ENCODE measurements at places on chromosomes 12 and 14.

- no peak for DNase-seq
Measured at GRCh38 chr14:32709027-32709426, 229.7 kb upstream of the NPAS3 start.

GRCh38 chr14:102487204-102487577 lies 22.4 kb downstream of the ANKRD9 start:
- DNase-seq, result no peak

DNA sequence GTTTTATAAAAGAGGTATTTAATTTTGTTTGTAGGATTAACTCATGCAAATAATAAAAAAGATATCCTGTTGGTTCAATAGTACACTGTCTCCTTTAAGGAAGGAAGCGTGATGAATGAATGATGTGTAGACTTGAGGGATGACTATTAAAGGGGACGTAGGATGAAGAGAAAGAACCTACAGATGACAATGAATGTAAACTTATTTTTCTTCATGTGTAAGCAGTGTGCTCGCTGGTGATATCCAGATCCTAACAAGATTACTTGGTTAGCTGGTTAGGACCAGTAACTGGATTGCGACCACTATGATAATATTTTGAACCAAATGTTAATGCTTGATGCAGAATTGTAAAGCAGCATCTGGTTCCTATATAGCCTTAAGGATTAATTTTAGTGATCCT lies 2.6 kb downstream of the ARF6 start:
- DNase-seq, result no peak

DNA sequence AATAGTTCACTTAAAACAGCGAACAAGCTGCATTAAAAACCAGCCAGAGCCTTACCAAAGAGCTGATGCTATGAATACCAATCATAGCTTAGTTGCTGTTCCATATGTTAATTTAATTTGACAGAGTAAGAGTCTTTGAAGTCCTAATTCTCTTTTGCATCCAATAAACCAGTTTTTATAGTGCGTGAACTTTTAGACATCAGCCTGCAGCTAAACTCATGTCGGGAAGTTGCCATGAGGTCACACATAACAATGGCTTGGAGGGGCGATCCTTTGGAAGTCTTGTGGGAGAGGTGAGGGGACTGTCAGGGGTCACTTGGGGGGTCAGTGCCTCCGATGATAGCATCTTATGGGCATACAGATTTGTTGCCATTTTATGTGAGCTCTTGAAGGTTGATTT lies 81.7 kb downstream of the HMGA2 start:
- DNase-seq, result no peak

DNA sequence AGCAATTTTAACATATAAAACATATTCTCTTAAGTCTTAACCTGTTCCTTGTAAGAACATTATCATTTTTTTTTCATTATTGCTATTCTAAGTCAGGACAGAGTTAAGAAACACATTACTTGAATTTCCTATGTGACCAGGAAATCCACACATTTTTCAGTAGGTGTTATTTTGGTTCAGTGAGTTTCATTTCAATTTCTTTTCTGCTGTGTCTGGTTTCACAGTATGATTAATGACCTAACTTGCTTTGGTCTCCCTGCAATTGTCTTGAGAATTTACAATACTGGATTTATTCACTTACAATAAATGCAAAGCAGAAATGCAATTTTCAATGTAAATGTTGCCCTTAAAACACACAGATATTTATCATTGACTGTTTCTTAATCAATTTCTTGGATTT lies 396.9 kb upstream of the TMTC1 start:
- no peak for DNase-seq

GRCh38 chr12:117900561-117900960 lies 68.2 kb downstream of the KSR2 start:
- DNase-seq, result no peak

DNA sequence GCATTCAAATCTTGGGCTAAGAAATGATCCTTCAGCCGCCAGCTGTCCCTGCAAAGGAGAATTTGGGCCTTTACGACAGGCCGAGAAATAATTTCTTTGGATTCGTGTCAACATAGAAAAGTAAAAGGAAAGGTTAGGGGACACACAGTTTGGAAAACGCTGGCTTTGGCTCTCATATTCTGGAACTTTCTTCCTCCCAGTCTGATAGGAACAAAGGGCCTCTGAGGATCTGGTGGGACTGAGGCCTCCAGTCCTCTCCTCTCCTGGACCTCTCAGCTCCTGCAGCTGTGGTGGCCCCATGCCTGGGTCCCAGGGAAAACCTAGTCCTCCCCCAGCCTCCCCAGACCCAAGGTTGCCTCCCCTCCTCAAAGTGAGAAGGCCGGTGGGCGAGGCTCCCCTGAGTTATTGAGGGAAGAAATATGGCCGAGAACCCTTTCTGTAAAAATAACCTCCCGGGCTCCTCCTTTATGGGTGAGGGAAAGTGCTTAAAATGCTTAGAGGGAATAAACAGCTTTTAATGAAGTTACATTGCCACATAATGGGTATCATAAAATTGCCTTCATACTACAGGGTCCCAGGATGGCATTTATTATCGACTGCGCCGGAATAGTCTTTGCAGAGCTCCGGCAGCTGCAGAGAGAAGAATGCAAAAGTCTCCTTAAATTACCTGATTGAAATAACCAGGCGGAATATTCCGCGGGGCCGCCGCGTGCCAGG lies 188.3 kb downstream of the PHETA1 start:
- no peak for DNase-seq

DNA sequence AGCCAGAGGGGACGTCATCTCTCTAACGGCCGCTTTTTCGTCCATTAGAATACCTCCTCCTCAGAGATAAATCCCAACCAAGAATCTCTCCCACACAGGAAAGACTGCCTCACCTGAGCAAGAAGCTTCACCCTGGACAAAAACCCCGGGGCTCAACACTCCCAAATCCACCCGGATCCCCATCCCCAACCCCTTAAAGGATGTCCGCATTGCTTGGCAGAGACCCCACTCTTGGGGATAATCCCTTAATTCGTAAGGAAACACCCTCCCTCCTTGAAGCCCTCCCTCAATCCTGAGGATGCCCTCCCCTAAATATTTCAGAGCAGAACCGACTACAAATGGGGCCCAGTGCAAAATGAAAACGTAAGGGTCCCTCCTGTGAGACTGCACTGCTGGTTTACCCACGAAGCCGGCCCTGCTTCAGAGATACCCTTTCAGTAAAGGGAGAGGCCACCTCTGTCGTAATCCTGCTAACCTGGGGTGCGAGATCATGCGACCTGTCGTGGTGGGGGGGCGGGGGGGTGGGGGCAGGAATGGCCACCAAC lies 655 bp upstream of the DYNLL1 start:
- no peak for DNase-seq

GRCh38 chr12:2311020-2311778 lies 258.4 kb downstream of the CACNA1C start:
- no peak for DNase-seq

- DNase-seq, result peak; percentile 58
Measured at GRCh38 chr14:65229748-65230728, 127.7 kb upstream of the MAX start.

DNA sequence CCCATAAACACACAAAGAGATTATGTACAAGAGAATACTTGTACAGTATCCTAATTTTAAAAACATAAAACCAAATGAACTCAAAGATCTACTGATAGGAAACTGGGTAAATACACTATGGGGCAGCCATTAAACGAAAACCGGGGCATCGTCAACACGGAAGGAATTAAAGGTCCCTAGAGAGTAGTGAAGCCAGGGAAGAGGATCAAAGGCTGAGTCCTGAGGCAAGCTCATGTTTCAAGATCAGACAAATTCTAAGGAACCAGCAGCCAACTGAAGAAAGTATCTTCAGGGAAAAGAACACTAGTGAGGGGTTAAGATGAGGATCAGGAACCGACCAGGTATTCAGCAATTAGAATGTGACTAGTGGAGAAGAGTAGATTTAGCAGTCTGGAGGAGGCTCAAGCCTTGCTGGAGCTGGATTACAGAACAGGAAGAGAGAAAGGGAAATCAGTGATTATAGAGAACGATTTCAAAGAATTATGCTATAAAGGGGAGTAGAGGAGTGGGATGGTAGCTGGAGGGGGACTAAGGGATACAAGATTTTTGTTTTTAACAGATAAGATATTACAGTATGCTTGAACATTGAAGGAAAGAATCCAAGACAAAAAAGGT lies 23.7 kb downstream of the SEL1L start:
- no peak for DNase-seq

DNA sequence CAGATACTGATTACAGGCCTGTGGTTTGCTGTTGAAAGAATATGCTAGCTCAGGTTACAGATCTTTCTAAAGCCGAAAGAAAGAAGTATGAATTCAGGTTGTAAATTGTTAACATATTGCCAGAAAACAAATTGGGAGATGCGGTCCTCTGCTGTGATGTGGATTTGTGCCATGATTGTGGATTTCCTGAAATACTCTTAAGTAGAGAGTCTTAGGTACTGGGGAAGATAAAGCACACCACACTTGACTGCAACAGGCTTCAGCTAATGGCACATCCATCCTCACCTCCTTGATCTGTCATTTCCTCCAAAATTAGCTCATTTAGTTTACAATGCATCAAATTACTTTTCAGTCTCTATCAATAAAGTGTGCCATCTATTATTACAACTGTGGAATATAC lies 279.2 kb downstream of the SYT1 start:
- DNase-seq, result no peak
